ENCODE measurements at places on chromosomes 7 and 10. TPM values are rescaled to one million over a fixed set of nuclear protein-coding genes. Genes with fewer than 3 reads are reported as not detected.

- ATAC-seq, result no peak
These were observed 4.9 kb downstream of the PKD2L1 start for GRCh38 chr10:100325158-100325557.

DNA sequence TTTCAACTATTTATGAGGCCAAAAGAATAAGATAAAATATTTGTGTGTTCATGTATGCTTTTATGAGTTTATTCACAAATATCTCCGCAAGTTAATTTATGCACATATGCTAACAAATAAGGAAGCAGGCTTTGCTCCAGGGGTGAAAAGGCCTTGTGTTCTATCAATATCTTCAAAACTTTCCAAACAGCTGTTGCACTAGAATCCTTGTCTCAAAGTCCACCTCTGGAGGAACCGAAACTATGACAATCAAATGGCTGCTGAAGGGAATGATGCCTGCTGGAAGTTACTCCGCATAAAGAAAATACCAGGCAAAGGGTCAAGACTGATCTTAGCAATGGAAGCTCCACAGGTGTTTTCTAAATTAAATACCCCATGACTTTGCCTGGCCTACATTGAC, 145.0 kb upstream of the GHITM start:
- no peak for ATAC-seq

DNA sequence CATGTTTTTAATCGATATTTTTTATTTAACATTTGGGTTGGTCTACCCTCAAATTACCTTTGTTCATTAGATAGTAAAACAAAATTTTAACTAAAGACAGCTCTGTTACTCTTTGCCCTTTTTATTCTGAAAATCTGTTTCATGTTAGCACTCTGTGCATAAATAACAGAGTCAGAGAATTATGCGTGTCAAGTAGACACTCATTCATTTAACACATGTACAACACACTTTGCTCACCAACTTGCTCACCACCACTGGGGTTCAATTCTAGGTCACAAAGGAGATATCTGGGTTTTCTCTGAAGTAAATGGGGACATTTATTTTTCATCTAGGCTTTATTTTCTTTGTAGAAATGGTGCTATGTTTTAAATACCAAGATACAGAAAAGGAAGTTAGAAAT, 457.4 kb upstream of the SEMA3D start:
- ATAC-seq, result no peak

DNA sequence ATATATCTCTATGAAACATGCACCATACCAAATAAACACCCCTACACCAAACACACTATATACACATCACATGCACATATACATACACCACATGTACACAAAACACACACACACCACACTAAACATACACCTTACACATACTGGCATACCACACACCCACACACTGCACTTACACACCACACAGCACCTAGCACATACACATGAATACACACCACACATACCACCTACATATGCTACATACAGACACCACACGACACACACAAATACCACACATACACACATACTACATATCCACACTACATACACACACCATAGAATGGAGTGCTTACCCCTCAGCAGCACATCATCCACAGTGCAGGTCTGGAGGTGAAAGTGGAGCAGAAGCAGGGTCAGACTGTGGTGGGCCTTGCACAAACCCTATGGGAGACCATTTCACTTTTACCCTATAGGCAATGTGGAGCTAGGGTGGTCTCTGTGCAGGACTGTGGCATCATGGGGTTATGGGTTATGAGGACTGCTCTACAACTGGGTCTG, 64.6 kb downstream of the WDFY4 start:
- ATAC-seq, result no peak

DNA sequence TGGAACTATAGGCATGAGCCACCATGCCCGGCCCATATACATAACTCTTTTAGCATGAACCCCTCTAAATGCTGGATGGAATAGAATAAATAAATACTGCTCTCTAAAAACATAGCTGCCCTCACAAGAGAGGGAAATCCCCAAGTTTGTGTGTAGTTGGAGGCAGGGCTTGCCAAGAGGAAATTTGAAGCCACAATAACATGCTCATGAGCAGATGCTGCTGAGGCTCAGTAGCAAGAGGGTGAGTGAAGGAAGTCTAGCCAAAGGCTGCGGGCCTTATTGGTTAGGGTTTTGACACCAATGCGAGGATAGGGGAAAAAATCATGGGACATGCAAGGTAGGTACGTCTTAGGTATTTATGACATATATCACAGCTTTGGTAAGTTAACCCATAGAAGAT, 17.3 kb downstream of the TPK1 start:
- peak; percentile 46 for ATAC-seq

DNA sequence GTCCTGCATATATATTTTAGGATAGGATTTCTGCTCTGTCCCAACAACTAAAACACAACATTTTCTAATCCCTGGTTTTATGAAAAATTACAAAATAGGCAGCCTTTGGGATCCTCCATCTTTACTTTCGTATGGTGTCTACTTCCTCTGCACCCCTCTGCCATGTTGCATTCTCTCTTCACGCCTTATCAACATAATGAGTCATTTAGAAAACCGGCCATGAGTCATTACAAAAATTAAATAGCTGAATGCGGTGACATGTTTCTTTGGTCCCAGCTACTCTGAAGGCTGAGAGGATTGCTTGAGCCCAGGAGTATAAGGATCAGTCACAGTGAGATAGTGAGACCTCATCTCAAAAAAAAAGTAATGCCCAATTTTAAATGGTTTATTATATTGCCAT, 148.1 kb upstream of the CELF2 start:
- ATAC-seq, result peak; percentile 93

DNA sequence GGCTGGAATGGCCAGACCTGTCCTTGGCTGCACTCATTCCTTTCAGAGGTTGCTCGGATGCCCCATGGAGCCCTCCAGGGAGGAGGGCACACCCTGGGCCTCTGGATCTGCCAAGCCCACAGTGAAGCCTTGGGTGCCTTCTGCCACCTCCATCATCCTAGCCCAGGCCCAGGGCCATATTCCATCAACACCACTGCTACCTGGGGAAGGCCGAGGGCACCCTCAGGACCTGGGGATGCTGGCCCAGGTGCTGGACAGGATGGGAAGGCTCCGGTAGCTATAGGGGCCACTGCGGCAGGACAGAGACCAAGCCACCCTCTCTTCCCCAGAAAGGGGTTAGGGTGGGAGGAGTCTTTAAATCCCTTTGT, 810 bp downstream of the OPN4 start:
- no peak for ATAC-seq

- ATAC-seq, result no peak
These were observed 83.0 kb upstream of the DNAJB6 start for GRCh38 chr7:157253850-157254249.

DNA sequence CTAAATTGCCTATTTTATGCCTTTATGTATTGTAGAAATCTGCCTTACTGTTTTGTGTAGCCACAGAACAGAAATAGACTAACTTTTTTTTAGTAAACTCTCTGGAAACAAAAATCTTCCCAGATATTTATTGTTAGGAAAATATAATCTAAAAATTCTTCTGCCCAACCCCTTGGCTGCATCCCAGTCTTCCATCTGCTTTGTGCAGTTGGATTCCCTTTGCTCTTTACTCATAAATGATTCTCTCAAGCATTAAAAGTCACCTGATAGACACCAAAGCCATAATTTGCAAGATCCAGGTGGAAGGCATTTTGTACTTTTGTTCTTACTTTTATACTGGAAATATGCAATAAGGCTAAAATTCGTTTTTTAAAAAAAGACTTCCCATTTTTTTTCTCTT, 6.1 kb upstream of the CAV2 start:
- ATAC-seq, result no peak

- no peak for ATAC-seq
These were observed 57.1 kb downstream of the STEAP1B start for GRCh38 chr7:22442882-22443369.

DNA sequence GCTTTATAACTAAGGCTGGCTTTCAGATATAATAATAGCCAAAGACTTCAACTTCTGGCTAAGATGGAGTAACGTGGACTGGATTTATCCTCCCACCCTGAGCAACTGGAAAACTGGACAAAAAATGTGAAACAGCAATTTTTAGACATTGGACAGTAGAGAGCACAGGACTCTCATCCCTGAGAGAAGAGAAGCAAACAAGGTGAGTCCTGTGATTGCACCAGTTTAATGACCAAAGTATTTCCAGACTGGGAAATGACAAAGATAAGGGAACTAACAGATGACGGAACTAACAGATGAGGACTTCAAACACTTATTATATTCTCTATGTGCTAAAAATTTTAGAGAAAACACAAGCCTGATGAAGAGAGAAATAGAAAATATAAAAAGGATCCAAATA, 175.7 kb upstream of the SLC25A13 start:
- no peak for ATAC-seq

- no peak for ATAC-seq
These were observed 12.4 kb upstream of the TNKS2 start for GRCh38 chr10:91785830-91786229.

DNA sequence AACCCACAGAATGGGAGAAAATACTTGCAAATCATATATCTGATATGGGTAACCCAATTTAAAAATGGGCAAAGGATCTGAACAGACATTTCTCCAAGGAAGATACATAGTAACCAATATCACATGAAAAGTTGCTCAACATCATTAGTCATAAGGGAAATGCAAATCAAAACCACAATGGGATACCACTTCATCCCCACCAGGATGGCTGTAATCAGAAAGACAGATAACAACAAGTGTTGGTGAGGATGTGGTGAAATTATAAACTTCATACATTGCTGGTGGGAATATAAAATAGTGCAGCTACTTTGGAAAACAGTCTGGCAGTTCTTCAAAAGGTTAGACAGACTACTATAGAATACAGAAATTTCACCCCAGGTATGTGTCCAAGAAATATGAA, 19.3 kb downstream of the AOC1 start:
- ATAC-seq, result no peak

DNA sequence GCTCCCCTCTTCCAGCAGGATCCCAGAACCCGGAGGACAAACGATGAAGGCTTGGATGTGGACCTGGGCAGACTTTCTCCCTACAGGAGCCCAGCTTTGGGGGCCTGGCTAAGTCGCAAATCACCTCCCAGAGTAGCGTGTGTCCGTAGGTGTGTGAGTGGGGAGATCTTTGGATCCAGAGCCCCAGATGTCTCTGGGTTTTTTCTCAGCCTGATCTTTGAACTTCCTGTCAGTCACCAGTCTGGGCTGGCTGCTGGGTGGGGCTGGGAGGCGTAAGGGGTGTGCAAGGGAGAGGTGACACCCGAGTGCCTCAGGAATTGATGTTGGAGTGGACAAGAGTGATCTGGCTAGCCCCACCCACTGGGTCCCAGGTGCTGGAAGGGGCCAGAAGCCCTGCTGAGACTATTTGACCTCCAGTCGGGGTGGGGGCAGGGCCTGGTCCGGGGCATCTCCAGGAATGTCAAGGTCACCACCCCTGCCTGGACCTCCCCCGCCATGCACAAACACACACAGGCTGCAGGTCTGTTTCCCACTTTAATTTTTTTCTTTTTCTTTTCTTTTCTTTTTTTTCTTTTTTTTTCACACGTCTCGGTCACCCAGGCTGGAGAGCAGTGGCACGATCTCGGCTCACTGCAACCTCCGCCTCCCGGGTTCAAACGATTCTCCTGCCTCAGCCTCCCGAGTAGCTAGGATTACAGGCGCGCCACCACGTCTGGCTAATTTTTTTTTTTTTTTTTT, at the start of gene MOGAT3:
TSS of gene MOGAT3 (minus strand) at position 175 of the 738 bp plus-strand sequence. CDS start 182 bp downstream, outside the sequence.
- no peak for ATAC-seq

GRCh38 chr7:110591341-110591740, 499.6 kb upstream of the LRRN3 start:
- peak; percentile 58 for ATAC-seq

- no peak for ATAC-seq
These were observed 185.8 kb downstream of the USP6NL start for GRCh38 chr10:11425676-11426075.

DNA sequence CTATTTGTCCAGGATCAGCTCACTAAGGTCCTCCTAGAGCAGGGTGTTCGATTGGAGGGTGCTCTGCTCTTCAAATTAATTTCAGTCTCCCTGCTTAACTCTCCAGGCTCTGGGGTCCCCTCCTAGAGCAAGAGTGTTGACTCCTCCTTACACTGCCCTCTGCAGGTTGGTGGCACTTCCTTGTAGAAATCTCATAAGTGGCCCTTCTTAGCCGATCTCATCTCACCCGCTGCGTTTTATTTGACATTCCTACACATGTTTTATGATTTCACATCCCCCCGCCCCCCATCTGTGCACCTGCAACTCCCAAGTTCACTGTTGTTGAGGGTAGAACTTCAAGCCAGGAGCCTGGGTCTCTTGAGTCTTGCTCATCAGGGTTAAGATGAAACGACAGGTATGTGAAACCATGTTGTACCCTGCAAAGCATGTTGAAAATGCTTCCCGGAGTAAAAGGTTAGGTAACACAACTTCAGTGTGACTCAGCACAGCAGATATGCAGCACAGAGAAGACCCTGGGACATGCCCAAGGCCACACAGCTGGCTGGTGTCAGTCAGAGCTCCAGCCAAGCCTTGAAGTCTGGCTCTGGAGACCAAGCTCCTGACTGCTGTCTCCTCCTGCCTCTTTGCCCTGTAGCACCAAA, 171.2 kb downstream of the PRKAG2 start:
- no peak for ATAC-seq

DNA sequence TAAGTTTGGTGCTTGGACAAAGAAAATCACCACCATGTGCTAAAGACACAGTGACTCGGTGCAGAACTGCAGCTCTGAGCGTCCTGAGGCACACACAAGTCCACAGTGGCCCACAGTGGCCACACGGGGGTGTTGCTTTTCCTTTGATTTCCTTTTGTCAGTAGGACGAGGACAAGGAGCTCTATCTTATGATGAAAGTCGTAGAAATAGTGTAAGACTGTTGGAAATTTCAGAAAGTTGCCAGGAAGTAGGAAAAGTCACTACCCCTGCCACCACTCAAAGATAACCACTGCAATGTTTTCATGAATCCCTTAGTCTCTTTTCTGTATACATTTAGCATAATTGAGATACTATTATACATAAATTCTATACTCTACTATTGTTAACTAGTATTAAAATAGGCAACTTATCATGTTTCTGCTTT, 146.0 kb downstream of the TNS3 start:
- ATAC-seq, result no peak

- no peak for ATAC-seq
These were observed 283.7 kb downstream of the SKAP2 start for GRCh38 chr7:26580711-26581110.

Gene FAM25C
- not detected for total RNA-seq

Gene DPYSL4
- 14.3 TPM for total RNA-seq

Gene INA
- 0.13 TPM for total RNA-seq

Gene LIPM
- total RNA-seq, result not detected

Gene DNAJC30
- total RNA-seq, result 5.3 TPM

Gene ITIH5
- total RNA-seq, result not detected

Gene ENKUR
- 0.45 TPM for total RNA-seq

Gene GFRA1
- not detected for total RNA-seq

Gene SUV39H2
- 24.0 TPM for total RNA-seq

Gene SCART1
- 7.2 TPM for total RNA-seq

Gene RRP12
- total RNA-seq, result 29.6 TPM

Gene CPN1
- not detected for total RNA-seq

Gene SFTPA1
- total RNA-seq, result not detected

Gene NUP205
- total RNA-seq, result 80.9 TPM
